Activated CD8-positive, alpha-beta memory T cell treated with anti-CD3 and anti-CD28 coated beads for 24 hours (primary cell): ENCODE measurements at places on chromosomes 4 and X.

DNA sequence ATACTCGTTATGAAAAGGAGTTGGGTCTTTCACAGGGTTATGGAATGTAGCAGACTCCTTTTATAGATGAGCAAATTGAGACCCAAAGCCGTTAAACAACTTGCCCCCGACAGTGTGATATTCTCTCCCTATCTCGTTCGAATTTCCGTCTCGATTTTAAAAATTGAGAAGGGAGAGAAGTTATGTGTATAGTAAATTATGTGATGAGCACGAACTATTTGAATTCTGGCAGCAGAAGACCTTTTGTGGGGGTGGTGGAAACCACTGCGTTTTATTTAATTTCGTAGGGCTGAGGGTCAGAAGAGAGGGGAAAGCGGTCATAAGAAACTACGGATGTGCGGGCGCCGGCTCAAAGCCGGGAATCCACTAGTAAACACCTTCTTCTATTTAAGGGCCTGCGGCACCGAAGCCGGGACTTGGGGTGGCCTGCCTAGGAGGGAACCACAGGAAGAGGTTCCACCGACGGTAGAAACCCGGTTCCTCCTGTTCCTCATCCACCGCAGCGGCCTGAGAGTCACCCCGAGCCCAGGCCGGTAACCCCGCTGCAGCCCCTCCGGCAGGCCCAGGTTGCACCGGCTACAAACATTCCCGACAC lies 1.5 kb upstream of the DDX3X start:
- no peak for DNase-seq

- no peak for DNase-seq
Observed at GRCh38 chr4:144342949-144343760, 202.6 kb upstream of the GYPA start.

GRCh38 chr4:47668810-47669408 lies 169.0 kb downstream of the CORIN start:
- no peak for DNase-seq

DNA sequence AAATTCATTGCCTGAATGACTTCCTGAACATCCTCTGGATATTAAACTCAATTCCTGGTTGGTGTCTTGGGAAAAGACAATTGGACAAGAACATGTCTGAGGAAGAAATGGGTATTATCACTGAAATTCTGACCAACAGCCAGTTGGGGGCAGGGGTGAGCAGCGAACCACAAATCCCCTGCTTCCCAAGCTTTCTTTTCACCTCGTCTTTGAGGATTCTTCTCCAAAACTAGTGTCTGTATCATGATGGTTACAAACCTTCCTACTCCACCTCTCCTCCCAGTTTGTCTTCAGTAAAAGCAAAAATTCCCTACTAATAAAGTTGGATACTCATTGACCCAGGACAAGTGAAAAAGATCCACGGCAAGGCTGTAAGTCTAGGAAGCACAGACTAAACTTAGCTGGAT lies 48.3 kb upstream of the WDR1 start:
- no peak for DNase-seq

GRCh38 chrX:115503099-115503498 lies 57.9 kb upstream of the PLS3 start:
- no peak for DNase-seq

DNA sequence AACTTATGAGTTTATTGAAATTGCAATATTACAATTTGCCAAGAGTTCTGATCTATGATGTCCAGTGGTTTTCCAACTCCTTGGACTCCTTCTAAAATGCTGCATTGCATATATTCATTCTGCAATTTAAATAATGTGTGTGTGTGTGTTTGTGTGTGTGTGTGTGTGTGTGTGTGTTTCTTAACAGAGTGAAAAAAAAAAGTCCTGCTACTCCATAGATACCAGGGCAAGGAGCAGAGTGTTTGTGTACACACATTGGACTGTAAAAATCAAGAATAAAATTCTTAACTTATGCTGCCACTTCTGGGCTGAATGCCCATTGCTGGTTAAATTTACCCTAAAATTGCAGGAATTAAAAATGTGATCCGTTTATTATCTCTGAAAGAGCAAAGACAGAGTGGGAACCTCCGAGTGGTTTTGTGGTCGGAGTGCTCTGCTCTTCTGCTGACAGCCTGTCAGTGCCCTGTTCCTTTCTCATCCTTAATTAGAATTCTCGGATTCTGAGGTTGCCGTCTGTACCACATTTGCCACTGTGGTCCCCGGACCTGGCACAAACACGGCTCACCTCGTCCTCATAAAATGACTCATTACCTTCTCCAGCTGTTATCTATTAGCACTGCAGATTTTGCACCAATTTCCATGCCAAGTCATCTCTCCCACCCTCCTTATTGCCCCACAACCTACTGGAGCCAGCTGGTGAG lies 355.5 kb downstream of the KCNIP4 start:
- no peak for DNase-seq

DNA sequence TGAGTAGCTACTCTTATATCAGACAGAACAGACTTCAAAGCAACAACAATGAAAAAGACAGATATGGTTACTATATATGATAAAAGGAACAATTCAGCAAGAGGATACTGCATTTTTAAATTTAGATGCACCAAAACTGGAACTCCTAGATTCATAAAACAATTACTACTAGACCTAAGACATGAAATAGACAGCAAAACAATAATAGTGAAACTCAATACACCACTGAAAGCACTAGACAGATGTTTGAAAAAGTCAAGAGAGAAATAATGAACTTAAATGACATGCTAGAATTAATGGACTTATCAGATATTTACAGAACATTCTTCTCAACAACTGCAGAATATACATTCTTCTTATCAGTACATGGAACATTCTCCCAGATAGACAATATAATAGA lies 99.5 kb upstream of the ITM2A start:
- no peak for DNase-seq

DNA sequence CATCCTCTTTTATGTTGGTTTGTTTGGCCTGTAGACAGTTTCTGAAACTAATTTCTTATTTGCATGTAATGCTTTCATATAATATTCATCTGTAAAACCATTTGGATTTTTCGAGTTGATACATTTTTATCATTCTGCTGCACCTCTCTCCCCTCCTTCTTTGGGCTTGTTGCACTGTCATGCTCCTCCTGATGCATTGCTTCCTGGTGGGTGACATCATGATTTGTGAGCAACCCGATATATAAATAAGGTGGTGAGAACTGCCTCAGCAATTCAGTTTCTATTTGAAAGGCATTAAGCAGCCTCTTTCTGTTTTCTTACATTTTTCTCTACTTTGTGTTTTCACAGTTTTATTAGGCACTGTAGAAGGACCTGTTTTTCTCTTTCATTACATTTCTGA lies 515.7 kb downstream of the RPA4 start:
- no peak for DNase-seq

DNA sequence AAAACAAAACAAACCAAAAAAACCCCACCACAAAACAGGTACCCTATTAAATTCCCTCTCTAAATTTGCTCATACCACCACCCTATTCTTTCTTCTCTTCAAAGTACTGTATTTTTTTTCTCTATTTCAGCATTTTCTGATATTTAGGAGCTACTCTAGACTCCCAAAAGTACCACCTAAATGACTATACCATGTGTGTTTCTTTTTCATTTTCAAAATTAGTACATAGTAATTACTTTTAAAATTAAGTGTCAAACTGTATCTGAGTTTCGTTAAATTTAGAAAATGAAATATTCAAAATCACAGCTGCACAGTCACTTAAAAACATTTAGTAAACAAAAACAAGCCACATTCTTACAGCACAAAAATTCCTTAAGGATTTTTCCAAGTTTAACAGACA lies 161.7 kb downstream of the FBXW7 start:
- DNase-seq: no peak

- DNase-seq: no peak
Observed at GRCh38 chr4:62571494-62571893, 1371.4 kb downstream of the ADGRL3 start.

- DNase-seq: no peak
Observed at GRCh38 chr4:146271466-146271865, 57.1 kb downstream of the REELD1 start.

DNA sequence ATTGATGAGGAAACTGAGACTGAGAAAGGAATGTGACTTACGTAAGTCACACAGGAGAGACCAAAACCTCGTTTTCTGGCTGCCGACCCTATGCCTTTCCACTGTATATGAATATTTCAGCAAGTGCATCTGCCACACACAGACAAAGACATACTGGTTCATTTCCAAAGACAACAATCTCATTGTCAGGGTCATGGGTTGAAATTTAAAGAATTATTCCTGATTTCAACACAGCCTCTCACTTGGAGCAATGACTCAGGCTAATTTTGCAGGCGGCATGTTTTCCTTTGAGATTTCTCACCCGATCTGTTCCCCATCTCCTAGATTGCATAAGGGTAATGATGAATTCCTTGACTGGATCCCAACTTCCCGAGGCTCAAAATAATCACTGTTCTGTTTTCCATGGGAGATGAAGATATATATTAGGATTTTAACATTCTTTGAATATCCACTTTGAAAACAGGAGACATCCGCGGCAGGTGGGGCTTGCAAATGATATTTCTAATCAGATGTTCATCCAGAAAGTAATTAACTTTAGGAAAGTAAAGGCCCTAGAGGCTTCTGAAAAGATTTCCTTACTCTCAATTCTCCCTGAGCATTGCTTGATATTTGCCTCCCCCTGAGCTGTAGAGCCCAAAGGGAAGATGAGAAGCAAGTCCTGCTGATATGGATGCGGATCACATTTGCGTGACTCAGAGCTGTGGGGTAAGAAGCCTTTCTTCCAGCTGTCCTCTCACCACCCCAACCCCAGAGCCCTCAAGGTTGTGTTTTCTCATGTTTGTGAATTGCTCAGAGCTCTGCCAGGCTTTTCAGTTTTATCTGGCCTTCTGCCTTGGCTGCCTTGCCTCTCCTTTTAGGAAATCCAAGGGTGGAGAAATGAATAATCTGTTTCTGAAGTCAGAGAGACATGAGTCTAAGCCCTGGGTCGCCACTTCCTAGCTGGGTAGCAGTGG lies 361.1 kb upstream of the BOD1L1 start:
- DNase-seq: no peak

DNA sequence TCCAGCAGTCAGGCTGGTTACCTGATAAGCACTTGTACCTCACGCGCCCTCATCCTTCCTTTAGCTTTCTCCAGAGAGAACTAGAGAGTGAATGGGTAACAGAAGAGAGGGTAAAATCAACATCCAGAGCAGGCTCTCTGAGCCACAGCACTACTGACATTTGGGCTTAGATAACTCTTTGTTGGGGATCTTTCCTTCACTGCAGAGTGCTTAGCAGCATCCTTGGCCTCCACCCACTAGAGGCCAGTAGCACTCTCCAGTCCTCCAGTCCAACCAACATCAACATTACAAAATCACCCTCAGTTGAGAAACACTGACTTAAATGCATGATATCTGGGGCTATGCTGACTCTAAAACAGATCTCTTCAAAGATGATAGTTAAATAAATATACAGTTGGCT lies 220.7 kb downstream of the TACR3 start:
- DNase-seq: no peak

- DNase-seq: no peak
Observed at GRCh38 chr4:168758351-168758876, 251.6 kb downstream of the CBR4 start.

- DNase-seq: no peak
Observed at GRCh38 chrX:83108278-83108677, 399.8 kb upstream of the POU3F4 start.

- DNase-seq: no peak
Observed at GRCh38 chr4:32790803-32791202, 2070.6 kb downstream of the PCDH7 start.

- DNase-seq: no peak
Observed at GRCh38 chrX:107227780-107228485, 21.5 kb downstream of the DNAAF6 start.

DNA sequence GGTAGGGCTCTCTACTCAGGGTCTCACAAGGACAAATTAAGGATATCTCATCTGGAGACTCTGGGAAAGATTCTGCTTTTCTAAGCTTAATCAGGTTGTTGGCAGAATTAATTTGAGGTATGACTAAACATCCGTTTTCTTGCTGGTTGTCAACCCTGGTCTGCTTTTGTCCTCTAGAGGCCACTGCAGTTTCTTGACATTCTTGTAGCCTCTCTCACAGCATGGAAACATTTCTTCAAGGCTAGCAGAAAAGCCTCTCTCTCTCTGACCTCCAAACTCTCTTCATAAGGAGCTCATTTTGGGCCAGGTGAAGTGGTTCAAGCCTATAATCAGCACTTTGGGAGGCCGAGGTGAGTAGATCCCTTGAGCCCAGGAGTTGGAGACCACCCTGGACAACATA lies 749.5 kb upstream of the PCDH7 start:
- no peak for DNase-seq

DNA sequence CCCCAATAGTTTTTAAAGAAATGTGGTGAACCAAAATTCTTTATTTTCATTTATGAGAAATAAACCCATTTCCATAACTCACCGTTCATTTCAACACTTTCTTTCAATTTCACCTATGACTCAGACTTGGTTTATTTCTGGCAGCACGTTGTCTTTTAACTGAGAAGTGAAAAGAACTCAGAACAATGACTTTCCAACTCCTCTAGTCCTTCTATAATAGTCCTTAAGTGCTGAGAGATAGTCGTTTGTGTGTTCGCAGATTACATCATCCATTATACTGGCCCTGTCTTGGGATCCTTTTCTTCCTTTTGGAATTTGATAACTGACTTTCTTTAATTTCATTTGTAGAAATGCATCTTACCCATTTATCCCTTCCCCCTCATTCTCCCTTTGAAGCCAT lies 113.6 kb downstream of the GLUD2 start:
- no peak for DNase-seq

GRCh38 chr4:143782521-143782920 lies 82.0 kb upstream of the FREM3 start:
- DNase-seq: no peak

GRCh38 chr4:66943112-66943511 lies 602.2 kb downstream of the CENPC start:
- DNase-seq: no peak

DNA sequence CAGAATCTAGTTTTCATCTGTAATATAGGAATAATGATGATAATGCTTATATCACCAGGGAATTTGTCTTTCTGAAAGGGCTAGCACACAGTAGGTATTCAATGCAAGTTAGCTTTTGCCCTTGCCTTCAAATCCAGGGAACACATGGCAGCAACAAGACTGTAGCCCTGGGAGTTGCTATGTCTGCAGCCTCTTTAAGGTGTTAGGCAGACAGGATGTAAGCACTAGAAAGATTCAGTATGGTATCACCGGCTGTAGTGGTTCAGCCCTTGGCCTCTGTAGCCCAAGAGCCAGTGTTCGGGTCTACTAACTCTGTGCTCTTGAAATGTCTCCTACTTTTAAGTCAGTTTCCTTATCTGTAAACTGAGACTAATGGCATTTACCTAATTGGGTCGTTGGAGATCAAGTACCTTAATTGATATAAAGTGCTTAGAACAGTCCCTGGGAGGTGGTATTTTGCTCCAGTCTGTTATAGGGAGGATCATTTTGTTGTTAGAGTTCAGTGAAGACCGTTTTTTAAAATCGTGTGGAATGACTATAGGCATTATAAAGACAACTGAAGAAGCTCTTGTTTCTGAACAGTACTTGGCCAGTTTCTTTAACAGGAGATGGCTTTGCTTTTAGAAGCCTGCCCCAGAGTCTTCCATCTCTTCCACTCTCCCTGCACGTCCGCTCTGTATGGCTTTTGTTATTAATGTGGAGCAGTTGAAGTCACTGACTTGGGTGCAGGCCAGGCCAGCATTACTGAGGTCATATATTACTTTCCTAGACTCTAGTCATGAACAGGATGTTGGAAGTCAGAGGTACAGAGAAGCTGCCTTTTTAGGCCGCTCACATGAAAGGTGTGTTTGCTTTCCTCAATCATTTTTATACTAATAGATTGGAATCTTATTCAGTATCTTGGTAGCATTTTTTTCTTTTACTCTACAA lies 44.8 kb downstream of the GAB1 start:
- no peak for DNase-seq

GRCh38 chrX:54495814-54496516 lies at the start of gene FGD1:
TSS of gene FGD1 (minus strand) at chrX:54496234. CDS start at chrX:54495432, 802 bp downstream.
- peak; percentile 71 for DNase-seq
